ENCODE measurements at places on chromosomes 12 and 14.

DNA sequence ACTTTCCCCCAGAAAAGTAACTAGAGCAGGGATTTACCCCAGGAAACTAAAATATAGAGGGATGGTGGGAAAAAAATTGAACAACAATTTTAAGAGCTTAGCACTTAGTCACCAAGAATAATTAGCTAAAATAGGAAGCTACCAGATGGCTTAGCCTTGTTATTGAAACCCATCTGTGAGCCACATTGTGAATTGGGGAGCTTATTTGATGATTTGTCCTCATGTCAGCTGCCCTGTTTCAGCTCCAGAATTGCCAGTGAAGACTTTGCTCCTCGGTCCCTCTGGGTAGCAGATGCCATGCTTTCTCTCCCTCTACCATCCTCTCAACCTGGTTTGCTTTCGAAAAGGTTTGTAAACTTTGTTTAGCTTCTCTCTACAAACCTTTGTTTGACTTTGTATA is 67.7 kb upstream of the PTHLH start:
- no peak for DNase-seq

DNA sequence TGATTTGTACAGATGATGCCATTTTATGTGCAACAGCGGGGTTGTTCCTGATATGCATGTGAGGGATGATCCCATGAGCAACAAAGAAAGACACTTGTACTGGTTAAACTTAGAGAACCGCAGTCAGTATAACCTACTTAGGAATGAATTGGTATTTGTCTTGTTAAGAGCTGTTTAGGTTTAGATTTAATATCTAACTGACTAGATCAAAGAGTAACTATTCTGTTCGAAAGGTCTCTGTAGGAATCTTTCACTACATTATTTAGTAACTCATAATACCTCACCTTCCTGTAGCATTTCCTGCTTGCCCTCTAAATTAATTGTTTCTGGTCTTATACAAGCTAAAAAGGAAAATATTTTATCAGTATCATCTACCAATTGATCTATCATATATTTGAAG is 350.4 kb downstream of the TRHDE start:
- no peak for DNase-seq

GRCh38 chr14:61885203-61885961 is 123.2 kb downstream of the SNAPC1 start:
- no peak for DNase-seq

DNA sequence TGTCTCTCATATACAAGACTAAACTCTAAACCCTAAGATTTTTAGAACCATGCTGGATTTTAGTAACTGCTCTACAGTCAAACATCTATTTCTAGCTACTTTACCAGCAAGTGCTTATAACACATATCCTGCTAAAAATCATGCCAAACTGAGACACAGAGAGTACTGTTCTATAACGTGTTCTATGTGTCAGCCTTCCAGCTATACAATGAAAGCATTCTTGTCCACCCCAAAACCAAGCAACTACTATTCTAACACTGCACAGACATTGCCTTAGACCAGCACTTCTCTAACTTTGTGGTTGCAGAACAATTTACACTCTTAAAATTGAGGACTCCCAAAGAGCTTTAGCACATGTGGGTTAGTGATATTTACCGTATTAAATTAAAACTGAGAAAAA is 85.7 kb downstream of the SPPL3 start:
- no peak for DNase-seq

DNA sequence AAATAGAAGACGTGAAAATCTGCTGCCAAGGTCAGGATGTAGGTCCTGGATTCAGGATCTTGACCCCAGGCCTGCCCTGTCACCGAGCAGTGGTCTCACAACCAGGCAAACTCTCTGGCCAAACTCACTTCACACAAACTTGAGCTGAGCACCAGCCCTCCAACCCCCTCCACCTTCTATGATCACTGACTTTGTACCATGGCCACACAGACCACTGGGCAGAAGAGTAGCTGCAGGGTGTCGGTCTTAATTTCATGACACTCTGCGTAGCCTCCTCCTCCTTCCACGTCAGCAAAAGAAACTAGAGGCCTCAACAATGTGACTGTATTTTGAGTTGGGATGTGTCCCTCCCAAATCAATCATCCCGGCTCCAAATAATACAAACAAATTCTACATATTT is 7.2 kb upstream of the TBX3 start:
- DNase-seq, result no peak

DNA sequence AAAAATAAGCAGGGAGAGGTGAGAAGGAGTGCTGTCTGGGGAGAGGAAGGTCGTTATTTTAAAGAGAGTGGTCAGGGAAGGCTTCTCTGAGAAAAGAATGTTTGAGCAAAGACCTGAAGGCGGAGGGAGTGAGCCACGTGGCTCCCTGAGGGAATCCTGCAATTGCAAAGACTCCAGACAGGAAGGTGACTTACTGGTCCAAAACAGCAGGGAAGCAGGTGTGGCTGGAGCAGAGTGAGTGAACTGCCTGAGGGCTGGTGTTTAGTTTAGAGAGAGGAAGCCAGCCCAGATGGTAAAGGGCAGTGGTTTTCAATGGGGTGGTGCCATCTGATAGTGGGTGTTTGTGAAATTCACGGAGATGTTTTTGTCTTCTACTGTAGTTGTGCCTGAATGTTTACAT is 58.8 kb upstream of the LTA4H start:
- DNase-seq, result no peak

GRCh38 chr14:85579942-85580341 is 50.0 kb downstream of the FLRT2 start:
- DNase-seq, result no peak

GRCh38 chr14:90509403-90509802 is 112.6 kb downstream of the CALM1 start:
- no peak for DNase-seq

- DNase-seq, result no peak
Observed at GRCh38 chr12:1356285-1356684, 238.1 kb downstream of the FBXL14 start.

DNA sequence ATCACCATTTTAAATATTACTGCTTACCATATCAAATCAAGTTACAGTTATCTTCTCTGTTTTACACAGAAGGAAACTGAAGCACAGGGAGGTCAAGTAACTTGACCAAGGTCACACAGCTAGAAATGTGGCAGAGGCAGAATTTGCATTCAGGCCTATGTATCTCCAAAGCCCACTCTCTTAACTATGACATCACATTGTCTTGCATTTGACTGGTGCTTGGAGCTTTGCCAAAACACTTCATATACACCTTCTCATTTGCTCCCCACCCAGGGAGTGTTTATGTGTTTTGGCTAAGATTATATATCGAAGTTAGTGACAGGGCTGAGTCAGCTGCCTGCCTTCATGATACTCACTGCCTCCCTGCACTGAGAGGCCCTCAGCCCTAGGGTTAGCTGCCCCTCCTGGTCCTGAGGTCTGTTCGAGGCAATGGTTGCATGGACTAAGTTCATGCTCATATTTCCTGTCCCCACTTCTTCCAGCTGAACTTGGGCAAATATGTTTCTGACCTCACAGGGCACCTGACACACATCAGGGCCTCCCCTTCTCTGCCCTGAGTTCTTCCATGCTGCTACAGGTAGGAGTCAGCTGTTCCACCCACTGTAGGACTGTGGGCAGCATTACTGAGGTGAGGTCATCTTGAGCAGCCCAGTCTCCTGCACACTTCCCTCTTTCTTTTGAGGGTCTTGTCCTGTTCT is 1.8 kb downstream of the GALNT6 start:
- DNase-seq, result peak; percentile 9

DNA sequence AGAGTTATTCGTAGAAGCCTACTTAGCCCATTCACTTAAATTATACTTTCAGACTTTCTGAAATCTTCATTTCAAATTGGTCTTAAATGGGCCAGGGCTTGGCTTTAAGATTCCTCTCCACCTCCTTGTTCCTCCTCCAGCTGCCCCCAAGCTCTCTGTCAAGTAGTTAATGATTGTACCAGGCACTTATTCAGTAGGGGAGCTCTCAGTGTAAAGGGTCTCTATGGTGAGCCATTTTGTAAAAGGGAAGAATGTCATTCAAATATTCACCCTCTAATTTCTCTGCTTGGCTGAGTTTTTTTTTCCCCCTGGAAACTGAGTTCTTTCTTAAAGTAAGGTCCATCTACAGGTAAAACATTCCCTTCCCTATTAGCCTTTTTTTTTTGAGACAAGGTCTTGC is 96.6 kb downstream of the SUDS3 start:
- no peak for DNase-seq

DNA sequence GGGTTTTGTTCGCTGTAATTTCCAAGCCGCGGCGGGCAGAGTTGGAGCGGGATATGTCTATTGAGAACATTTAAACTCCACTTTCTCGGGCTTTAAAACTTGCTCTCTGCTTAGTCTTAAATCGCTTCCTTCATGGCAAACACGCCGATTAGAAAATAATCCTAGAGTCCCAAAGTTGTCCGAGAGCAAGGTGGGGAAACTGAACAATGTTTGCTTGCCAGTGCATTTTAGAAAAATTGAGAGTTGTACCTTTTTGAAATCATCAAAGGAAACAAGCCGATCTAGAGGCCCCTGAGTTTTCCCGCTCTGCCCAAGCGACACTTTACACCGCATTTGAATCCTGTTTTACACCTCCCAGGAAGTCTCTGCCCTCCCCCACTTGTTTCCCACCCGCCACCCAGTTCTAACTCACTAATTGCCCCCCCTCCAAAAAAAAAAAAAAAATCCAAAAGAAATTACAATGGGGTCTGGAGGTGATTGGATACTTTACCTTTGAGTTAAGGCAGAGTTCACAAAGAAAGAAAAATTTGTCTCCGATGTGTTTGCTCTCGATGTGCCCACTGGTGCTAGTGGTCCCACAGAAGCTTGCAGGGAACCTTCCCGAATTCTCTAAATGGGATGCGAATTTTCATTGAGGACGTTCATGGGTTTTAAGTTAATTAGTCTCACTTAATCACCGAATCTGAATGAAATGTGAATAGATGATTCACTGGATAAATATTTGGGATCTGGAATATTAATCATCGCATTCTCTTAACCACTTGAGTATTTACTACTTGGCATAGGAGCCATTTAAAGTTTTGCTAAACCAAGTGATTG is 2.3 kb downstream of the HMGA2 start:
- DNase-seq, result no peak

DNA sequence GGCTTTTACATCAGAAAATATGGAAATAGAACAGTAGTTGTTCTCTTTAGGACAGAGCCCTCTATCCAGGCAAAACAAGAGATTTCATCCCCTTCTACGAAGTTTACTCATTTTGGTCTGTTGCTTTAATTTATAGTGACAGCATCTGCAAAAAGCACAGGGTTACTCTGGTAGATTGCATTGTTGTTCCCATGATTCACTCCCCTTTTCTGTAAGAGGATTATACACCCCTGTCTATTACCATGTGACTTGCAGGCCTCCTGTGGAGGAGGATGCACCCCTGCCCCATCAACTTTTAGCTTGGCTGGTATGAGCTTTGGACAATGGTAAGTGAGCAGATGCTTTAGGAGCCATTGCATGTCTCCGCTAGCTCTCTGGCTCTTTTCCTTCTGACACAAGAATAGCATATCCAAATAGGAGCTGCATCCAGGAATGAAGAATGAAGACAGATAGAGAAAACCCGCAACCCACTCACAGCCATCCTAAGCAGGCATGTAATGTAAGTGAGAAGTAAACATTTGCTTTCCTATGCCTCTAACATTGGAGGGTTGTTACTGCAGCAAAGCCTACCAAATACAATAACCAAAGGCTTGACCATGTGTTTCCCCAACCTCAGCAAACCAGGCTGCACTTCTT is 304.2 kb downstream of the AKAP6 start:
- no peak for DNase-seq

- no peak for DNase-seq
Observed at GRCh38 chr12:2410496-2410895, 357.7 kb downstream of the CACNA1C start.

GRCh38 chr14:61472801-61473376 is 151.5 kb downstream of the PRKCH start:
- peak; percentile 57 for DNase-seq

- no peak for DNase-seq
Observed at GRCh38 chr12:104805186-104805585, 152.9 kb downstream of the SLC41A2 start.

GRCh38 chr14:89013698-89014568 is 189.5 kb downstream of the TTC8 start:
- no peak for DNase-seq

GRCh38 chr12:1808798-1809480 is 11.4 kb upstream of the LRTM2 start:
- no peak for DNase-seq

DNA sequence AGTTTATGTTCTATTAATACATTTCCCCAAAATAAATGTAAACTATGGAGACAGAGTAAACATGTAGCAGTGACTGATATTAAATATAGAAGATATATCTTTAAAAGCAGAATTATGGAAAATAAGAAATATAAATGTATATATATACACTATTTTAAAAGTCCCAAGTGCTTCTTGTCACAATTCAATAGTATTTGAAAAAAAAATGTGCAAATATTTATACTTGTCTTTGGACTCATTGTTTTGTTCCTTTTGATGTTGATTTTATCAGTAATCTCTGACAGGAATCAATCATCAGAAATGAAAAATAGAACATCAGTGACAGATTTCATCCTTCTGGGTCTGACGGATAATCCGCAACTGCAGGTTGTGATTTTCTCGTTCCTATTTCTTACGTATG is at the start of gene OR6C76:
Gene OR6C76, plus strand, starts transcription at position 301 of the 400 bp plus-strand sequence. Its CDS starts 0 bp downstream, at position 301.
- DNase-seq, result no peak

- DNase-seq, result no peak
Observed at GRCh38 chr12:4745249-4745648, 25.0 kb downstream of the GALNT8 start.

DNA sequence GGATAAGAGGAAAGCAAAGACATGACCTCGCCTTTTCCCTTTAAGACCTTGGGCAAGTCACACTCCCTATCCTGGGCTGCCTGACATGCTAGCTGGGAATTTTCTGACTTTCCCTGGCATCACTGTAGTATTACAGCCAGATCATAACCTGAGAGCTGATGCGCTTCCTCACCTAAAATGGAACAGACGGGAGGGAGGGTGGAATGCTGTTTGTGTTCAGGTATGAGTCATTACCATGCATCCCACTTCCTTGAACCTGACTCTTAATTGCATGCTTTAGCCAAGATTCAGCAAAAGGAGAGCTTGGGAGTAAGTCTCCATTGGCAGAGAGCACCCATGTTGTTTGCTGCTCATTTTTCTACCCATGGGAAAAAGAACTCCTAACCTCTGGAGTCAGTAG is 156.5 kb downstream of the KCNK10 start:
- no peak for DNase-seq

- no peak for DNase-seq
Observed at GRCh38 chr12:98374007-98374406, 141.4 kb upstream of the TMPO start.

GRCh38 chr14:68650404-68650994 is 142.4 kb downstream of the ZFP36L1 start:
- no peak for DNase-seq

Measured in effector CD4-positive, alpha-beta T cell (primary cell).